Right cardiac atrium (tissue), 5 donors: ENCODE measurements at places on chromosomes 11 and 22.

GRCh38 chr11:35742707-35743454, 80.3 kb downstream of the TRIM44 start:
- no peak for DNase-seq

DNA sequence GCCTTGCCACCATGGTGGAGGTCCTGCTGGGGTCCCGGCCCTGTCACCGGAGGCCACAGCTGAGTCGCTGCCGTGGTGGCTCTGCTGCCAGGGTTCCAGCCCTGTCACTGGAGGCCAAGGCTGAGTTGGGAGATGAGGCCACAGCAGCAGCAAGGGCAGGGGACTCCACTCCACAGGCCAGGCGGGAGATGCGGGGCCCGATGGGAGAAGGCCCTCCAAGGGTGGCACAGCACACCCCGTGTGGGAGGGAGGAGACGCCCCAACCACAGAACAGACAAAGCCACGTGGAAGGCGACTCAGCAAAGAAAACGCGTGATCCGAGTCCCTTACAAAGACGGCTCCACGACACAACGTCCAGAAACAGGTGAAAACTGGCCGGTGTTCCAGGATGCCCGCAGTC, 159.3 kb downstream of the BRD1 start:
- DNase-seq: no peak

- no peak for DNase-seq
These were observed 34.1 kb downstream of the OR4D9 start for GRCh38 chr11:59545179-59546020.

GRCh38 chr11:31968461-31969358, 122.2 kb upstream of the RCN1 start:
- DNase-seq: no peak

DNA sequence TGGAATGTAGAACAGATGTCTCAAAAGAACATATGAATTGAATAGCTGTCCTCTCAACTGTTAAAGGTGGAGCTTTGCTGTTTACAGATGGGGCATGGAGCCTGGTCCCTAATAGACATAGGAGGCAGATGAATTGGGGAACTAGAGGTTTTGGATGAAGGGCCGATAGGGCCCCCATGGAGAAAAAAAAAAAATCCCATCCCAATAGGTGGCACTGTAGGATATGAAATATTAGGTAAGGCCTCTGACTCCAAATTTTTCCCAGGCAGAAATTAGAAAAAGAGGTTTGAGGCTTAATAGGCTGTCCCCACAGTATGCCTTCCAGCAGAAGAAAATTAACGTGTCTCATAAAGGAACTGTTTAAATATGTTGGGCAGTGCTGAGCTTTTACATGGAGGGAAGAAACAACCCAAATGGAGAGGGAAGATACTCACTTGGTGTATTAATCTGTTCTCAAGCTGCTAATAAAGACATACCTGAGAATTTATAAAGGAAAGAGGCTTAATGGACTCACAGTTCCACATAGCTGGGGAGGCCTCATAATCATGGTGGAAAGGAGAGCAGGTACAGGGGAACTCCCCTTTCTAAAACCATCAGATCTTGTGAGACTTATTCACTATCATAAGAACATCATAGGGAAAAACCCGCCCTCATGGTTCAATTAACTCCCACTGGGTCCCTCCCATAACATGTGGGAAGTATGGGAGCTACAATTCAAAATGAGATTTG, 30.1 kb upstream of the TMEM45B start:
- no peak for DNase-seq

DNA sequence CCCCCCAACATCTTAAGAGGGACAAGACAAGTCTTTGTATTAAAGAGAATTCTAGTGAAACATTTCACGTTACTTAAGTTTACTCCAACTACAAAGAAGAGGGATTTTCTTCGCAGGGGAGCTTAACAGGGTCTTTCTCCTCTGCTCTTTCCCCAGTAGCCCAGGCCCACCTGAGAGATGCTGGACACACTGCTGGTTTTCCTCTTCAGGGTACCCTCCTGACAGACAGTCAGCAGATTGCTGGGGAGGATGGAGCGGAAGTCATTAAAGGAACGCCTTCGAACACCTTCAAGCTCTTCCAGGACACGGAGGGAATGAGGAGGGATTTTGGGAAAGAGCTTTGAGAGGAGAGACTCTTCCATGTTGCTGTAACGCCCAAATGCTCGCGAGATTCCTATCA, 39.1 kb downstream of the PI4KA start:
- no peak for DNase-seq

- DNase-seq: no peak
These were observed 116.6 kb upstream of the BID start for GRCh38 chr22:17890892-17891291.

- DNase-seq: no peak
These were observed 32.6 kb upstream of the GNAZ start for GRCh38 chr22:23037429-23038333.
